Kidney epithelial cell (primary cell): ENCODE measurements at places on chromosomes 11 and 22. TPM values are rescaled to one million over a fixed set of nuclear protein-coding genes. Genes with fewer than 3 reads are reported as not detected.

The CHRM4 gene
- total RNA-seq, result 0.27 and 0.29 TPM in 2 replicates

The RELT gene
- total RNA-seq, result 7.5 and 8.0 TPM in 2 replicates

The TTC28 gene
- 10.9 and 13.5 TPM in 2 replicates for total RNA-seq

The MUC5AC gene
- not detected in 2 replicates for total RNA-seq

The DUSP18 gene
- total RNA-seq, result 11.0 and 16.2 TPM in 2 replicates

The JHY gene
- 3.4 and 3.6 TPM in 2 replicates for total RNA-seq

GRCh38 chr11:60864856-60865513, 2.4 kb upstream of the ZP1 start:
- no peak for DNase-seq

GRCh38 chr22:37983860-37984791, at the start of gene SOX10:
Gene SOX10 (minus strand): TSS chr22:37984555. CDS start chr22:37983784, 771 bp downstream.
- DNase-seq, result no peak

DNA sequence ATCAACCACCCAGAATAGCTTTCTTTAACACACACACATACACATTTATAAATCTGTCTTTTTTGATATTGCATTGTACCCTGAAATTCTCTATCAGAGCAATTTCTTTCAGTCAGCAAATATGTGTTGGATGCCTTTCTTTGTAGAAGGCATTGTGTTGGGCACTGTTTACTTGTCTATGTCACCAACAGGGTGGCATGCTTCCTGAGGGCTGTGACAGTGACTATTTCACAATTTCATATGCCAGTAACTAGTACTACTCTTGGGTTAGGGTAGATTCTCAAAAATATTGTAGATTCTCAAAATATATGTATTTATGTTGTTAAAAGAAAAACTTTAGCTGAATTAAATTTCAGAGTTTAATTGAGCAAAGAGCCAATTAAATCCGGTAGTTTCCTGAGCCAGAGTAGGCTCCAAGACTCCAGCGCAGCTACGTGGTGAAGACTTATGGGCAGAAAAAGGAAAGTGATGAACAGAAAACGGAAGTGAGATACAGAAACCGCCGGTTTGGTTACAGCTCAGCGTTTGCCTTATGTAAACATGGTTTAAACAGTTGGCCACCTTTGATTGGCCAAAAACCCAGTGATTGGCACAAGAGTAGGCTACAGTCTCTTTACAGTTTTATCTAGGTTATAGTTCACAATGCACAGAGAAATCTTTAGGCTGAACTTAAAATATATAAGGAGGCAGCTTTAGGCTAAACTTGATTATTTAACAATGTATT, 723.3 kb downstream of the NTM start:
- no peak for DNase-seq

GRCh38 chr11:14288189-14288935, 70.6 kb downstream of the RRAS2 start:
- peak; percentile 72 for DNase-seq

DNA sequence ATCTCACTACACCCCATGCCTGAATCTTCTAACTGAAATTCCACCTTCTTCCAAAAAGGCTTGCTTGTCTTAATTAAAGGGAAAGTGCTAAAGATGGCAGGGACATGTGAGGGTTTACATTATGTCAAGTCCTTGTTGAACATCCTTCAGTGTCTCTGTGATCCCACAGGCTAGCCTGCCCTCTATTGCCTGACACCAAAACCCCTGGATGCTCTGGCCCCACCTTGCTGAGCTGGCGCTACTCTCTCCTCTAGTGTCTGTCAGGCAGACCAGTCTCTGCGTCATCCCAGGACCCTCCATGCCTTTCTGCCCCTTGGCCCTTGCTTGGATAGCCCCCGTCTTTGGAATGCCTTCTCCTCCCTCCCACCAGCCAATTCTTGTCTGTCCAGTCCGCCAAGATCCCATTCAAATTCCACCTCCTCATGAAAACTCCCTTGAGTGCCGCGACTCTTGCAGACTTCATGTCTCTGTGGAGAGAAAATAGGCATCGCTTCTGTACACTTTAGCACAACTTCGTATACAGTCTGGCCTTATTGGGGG, 69.3 kb downstream of the PKNOX2 start:
- DNase-seq, result no peak

- no peak for DNase-seq
These were observed 84.0 kb downstream of the FAM76B start for GRCh38 chr11:95705485-95706124.

GRCh38 chr22:34972191-34972897, 93.6 kb upstream of the ISX start:
- DNase-seq, result no peak

DNA sequence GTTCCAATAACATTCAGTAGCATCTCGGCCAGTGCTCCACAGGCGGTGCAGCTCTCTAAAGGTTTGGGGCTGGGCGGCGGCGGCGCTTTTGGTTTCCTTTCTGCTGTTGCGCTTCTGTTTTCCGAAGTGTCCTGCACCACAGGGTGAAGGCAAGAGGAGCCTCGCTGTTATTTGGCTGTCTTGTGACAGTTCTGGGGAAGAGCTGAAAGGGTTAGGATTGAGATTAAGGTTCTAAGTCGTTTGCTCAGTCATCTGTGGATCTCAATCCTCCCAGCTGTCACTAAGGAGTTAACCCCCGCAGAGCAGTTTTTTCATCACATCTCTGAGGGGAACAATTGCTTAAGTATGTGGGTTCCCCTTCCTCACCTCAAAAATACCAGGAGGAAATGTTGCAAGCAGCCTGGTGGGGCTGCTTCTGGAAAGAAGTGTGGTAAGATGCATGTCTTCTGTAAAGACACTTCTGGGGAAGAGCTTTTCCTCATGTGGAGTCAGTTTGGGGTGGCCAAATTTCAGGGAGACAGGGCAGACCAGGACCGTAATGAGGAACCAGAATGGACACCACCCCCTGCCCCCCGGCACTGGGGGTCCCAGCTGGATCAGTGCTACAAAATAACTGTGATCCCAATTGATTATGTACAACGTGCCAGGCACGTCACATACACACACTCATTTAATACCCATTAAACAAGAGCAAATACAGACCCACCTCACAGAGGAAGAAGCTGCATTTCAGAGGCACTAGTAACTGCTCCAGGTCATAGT, 14.2 kb downstream of the TMEM121B start:
- DNase-seq, result no peak

DNA sequence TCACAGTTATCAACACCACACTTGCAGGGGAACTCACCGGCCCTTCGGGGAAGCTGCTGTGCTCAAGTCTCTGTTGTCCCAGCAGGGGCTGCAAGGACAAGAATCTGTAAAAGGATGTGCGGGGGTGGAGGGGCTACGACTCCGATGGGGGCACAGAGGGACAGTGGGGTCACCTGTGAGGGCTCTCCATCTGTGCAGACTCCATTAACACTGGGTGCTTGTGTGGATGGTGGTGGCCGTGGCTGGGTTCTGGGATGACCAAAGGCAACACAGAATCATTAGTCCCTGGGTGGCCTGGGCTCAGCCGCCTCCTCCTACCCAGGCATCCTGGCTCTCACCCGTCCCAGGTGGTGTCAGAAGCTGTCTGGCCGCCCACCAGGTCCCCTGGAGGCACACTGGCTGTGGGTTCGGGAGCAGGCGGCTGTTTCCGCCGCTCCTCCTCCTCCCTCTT, 10.2 kb upstream of the RBM4B start:
- DNase-seq, result no peak

DNA sequence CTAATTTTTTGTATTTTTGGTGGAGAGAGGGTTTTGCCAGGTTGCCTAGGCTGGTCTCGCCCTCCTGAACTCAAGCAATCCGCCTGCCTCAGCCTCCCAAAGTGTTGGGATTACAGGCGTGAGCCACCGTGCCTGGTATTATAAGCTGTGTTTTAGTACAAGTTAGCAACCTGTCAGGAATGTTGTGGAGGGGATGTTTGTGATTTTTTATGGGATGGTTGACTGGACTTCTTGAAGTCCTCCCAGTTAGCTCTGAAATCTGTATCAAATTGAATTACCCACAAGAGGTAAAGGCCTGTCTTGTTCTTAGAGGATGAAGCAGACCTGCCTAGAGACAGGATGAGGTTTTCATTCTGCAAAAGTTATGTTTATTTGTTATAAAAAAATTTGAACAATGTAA, 34.1 kb upstream of the IL18BP start:
- peak; percentile 47 for DNase-seq

GRCh38 chr11:84558085-84558905, 1068.8 kb downstream of the DLG2 start:
- peak; percentile 31 for DNase-seq

DNA sequence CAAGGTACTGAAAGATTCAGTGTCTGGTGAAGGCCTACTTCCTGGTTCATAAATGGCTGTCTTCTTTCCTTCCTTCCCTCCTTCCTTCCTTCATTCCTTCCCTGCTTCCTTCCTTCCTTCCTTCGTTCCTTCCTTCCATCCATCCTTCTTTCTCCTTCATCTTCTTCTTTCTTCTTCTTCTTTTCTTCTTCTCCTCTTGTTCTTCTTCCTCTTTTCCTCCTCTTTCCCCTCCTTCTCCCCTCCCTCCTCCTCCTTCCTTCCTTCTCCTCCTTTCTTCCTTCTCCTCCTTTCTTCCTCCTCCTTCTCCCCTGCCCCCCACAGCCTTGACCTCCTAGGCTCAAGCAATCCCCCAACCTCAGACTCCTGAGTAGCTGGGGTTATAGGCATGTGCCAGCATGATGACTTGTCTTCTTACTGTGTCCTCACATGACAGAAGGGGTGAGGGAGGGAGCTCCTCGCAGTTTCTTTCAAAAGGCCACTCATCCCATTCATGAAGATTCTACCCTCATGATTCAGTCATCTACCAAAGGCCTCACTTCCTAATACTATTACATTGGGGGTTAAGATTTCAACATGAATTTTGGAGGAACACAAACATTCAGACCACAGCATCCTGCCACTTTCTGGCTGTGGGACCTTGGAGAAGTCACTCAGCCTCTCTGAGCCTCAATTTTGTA, 22.6 kb upstream of the CCDC134 start:
- DNase-seq, result no peak

GRCh38 chr11:85827748-85828639, 17.1 kb upstream of the SYTL2 start:
- peak; percentile 49 for DNase-seq

DNA sequence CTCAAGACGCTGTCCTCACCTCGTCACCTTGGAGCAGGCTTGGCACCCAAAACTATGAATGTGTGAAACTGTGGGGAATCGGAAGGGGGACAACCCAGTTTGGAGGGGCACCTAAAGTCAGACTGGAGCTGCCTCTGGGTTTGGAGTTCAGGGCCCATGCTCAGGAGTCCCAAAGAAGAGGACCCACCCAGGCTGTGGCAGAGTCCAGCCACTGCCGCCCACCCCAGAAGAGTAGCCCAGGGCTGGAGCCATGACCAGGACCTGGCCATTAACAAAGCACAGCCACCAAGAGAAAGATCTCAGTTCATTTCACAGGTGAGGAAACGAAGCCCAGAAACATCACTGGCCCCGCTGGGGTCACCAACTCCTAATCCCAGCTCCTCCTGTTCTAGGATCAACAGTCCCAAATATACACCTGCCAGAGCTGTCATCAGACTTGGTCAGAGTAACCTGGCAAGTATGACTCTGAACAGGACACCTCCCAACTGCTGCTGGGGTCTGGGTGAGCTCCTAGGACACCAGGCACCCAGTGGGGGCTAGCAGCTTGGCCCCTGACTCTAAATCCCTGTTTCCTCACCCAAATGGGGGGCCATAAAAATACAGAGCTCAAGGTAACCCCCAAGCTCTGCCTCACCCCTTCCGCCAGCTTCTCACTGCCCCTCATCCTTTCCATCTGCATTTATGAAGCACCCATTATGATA, 2.7 kb downstream of the RAB3IL1 start:
- no peak for DNase-seq

DNA sequence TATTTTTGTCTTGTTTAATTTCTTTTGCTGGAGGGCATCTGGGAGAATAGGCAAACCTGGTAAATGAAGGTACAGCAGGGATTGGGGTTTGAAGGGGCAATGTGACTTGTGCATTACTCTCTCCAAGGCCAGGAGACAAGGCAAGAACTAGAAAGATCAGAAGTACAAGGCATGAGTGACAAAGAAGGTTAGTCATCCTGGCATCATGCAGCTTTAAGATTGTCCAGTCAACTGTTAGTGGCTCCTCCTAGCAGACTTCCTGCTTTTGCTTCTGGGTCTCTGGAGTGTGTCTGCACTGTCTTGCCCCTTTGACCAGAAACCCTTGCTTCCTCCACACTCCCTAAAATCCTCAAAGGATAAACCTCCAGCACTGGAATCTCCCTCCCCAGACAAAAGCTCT, 27.2 kb upstream of the GLYATL1 start:
- no peak for DNase-seq

DNA sequence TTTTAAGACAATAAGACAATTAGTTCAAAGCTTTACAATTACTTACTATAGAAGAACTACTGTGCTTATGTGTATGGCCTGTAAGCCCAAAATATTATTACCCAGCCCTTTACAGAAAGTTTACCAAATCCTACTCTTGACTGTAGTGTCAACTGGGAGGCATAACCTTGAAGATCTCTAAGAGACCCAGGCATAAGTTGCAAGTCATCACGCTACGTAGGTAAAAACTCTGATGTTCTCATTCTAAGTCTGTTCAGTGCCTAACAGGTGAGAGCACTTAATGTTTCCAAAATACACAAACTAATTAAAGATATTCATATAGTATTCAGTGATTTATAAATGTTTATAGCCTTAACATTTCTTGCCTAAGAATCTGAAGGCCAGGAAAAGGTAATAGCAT, 12.9 kb downstream of the SESN3 start:
- DNase-seq, result no peak

DNA sequence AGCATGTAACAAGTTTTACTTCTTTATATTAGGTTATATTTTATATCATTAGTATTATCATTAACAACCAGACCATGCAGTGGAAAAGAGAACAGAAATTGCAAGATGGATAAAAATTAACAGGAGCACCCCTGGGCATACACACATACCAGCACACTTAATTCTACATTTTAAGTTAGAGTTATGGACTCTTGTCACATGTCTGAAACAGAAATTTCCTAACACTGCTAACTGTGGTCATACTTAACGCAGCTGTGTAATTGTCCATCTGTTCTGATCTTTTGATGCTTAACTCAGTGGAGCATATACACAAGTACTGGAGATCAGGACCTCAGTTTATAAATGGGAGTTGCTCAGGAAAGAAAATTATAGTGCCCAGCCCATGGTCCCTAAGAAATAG, 358 bp downstream of the OR52H1 start:
- DNase-seq, result no peak
